ENCODE measurements at places on chromosomes 7 and 10.

DNA sequence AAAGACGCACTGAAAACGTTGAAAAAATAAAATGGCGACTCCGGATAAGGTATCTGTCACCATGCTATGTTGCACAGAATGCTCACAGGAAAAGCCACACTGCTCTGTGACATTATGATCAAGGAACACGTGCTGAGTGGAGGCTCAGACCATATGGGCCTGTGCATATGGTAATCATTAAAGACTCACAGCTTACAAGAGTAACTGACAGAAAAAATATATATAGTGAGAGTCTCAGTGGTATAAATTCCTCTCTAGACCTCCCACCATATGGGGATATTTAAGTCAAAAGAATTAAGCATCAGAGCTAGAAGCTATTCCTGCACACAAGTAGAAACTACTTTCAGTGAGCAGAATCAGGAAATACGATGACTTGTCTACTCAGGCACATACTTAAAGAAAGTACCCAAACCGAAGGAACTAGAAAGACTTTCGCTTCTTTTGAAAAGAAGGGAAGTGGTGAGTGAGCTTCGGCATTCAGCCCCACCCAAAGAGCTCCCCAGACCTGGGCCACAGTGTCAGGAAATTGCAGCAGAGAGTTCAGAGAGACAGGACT, 65.1 kb upstream of the MPP7 start:
- no peak for DNase-seq

GRCh38 chr7:18573410-18574234, 78.1 kb downstream of the HDAC9 start:
- DNase-seq, result no peak

GRCh38 chr7:34320412-34320811, 337.6 kb upstream of the NPSR1 start:
- DNase-seq, result no peak

- DNase-seq, result no peak
Observed at GRCh38 chr10:77673515-77674140, 36.0 kb upstream of the KCNMA1 start.

GRCh38 chr7:141738592-141739013, 445 bp downstream of the SSBP1 start:
- DNase-seq, result no peak

DNA sequence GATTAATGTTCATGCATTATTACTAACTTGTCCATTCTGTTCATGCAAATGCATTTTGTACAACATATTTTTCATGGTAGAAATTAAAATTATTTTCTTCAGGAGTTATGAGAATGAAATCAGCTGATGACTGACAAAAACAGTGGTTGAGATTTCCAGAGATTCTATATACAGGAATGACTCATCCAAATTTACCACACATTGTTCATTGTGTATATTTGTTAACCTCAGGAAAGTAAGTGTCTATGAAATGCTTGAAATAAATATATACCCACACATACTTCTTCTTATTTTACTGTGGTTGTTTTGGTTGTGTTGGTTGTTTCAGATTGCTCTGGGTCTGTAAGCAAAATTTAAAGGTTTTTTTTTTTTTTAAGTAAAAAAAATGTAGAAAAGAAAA, 108.1 kb upstream of the SP8 start:
- no peak for DNase-seq

DNA sequence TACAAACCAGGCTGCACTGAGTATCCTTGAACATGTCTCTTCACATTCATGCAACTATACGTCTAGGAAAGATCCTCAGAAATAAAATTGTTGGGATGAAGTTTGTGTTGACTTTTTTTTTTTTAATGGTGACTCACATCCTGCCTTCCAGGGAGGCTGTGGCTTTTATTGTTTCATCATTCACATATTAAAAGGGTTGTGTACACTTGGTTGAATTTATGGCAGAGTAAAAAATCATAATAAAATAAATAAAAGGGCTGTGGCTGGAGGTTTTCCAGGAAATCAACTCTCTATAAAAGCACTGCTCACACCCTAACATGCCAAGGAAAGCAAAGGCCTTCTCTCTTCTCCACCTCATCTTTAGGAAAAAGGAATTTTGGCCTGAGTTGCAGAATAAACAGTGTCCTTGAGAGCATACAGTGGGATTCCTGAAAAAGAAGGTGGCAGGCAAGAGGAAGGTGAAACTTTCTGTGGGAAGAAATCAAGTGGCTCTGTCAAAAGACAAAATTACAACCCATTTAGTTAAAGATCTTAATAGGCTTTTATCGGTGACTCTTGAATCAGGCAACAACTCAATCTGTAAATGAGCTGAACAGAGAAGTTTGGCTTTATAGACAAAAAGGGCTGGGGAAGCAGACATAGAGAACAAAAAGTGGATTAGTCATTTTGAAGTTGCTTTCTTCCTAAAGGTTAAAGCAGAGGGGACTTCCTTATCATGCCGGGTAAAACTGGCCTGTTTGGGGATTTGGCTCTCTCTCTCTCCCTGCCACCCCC, 41.6 kb upstream of the FHIP2A start:
- DNase-seq, result no peak

GRCh38 chr7:36214608-36215456, 61.8 kb downstream of the EEPD1 start:
- DNase-seq, result no peak

GRCh38 chr7:101066141-101066832, 19.0 kb upstream of the TRIM56 start:
- DNase-seq, result no peak

DNA sequence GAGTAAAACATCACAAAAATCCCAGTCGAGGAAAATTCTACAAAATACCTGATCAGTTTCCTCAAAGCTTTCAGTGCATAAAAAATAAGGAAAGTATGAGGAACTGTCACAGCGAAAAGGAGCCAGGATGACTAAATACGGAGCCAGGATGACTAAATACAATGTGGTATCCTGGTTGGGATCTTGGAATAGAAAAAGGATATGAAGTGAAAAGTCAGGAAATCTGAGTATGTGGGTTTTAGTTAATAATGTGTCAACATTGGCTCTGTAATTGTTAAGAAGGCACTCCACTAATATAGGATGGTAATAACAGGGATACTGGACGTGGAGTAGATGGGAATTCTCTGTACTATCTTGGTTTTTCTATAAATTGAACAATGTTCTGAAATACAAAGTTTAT, 175.5 kb downstream of the SUGCT start:
- DNase-seq, result no peak

DNA sequence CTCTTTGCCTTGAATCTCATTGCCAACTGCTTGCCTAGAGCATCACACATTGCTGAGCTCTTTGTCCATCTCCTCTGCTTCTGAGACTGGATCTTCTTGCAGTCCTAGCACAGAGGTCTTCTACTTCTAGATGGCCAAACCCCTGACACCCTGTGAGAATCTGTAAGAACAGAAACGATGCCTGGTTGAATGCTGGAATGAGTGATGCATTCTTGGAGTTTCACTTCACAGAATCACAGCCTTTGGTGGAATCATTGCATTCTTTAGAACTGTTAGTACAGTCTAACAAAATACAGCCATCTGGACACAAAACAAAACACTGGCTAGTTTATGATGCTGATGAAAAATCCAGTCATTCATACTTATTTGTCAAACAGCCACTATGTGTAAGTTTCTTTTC, 141.7 kb upstream of the ITGB1 start:
- DNase-seq, result no peak

GRCh38 chr7:151083071-151083823, at the start of gene TMUB1:
TSS of gene TMUB1 (minus strand) at chr7:151083493. CDS start at chr7:151082563, 930 bp downstream.
- peak; percentile 75 for DNase-seq

DNA sequence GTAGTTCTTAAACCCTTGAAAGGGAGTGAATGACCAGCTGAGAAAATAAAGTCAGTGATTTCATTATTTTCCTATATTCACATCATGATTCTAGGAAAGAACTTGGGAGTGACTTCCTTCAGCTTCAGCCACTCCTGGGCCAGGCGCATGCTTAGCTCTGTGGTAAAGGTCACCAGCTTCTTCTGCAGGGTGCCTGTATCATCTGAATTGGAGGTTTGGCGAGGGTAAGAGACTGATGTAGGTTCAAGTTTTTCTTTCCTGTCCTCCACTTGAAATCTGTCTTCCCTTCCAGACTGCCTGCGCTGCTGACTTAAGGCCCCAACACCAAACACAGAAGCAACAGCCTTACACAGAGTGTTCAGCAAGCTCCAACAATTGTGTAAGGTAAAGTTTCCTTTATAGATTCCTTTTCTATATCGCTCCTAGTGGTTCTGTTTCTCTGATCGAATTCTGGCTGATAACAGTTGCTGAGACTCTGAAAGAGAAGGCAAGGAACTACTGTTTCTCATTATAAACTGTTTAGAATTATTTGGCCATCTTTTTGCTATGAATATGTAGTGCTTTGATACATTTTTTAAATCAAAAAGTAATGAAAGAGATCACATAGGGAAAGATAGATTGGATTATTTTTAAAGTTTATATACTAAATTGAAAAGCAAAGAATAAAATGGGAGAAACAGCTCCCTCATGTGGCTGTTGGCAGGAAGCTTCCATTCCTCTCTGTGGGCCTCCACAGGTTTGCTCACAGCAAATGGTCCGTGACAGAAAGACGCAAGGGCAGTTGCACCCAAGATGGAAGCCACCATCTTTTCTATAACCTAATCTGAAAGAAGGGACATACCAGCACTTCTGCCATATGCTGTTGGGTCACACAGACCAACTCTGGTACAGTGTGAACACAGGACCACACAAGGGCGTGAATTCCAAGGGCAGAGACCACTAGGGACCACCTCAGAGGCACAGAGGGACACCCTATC, 14.0 kb downstream of the GATAD1 start:
- no peak for DNase-seq

GRCh38 chr7:99576251-99576650, 17.8 kb downstream of the ZNF655 start:
- no peak for DNase-seq

- DNase-seq, result no peak
Observed at GRCh38 chr10:124185084-124185483, 91.7 kb upstream of the CHST15 start.

GRCh38 chr10:35639021-35639727, 2.9 kb downstream of the FZD8 start:
- no peak for DNase-seq

GRCh38 chr7:112770051-112770450, 20.1 kb downstream of the TMEM168 start:
- no peak for DNase-seq

- no peak for DNase-seq
Observed at GRCh38 chr10:63217120-63217605, 84.0 kb downstream of the NRBF2 start.

- no peak for DNase-seq
Observed at GRCh38 chr7:122845286-122845685, 41.0 kb downstream of the CADPS2 start.

DNA sequence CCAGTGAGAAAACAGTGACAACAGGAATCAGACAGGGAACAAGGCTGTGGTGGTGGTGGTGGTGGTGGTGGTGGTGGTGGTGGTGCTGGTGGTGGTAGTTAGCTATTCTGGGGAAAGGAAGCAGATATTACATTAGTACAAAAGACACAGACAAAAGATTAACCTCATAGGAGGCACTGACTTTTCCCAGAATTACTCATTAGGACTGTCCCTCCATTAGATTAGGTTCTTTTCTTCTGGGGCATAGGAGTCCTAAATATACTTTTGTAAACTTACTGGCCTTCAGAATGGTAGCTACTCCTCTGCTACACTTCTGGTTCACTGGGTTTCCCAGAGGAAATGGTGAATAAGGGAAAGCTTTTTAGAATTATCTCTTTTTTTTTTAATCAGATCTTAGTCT, 156.6 kb upstream of the SEMA3D start:
- DNase-seq, result no peak

GRCh38 chr10:3495281-3495680, 289.7 kb downstream of the KLF6 start:
- DNase-seq, result no peak

All from liver (tissue), 10 donors.